ENCODE measurements at places on chromosomes 1 and 21. TPM values are rescaled to one million over a fixed set of nuclear protein-coding genes. Genes with fewer than 3 reads are reported as not detected.

Gene ITGB2
- 23.8 TPM for total RNA-seq

Gene INKA2
- total RNA-seq: 28.4 TPM

DNA sequence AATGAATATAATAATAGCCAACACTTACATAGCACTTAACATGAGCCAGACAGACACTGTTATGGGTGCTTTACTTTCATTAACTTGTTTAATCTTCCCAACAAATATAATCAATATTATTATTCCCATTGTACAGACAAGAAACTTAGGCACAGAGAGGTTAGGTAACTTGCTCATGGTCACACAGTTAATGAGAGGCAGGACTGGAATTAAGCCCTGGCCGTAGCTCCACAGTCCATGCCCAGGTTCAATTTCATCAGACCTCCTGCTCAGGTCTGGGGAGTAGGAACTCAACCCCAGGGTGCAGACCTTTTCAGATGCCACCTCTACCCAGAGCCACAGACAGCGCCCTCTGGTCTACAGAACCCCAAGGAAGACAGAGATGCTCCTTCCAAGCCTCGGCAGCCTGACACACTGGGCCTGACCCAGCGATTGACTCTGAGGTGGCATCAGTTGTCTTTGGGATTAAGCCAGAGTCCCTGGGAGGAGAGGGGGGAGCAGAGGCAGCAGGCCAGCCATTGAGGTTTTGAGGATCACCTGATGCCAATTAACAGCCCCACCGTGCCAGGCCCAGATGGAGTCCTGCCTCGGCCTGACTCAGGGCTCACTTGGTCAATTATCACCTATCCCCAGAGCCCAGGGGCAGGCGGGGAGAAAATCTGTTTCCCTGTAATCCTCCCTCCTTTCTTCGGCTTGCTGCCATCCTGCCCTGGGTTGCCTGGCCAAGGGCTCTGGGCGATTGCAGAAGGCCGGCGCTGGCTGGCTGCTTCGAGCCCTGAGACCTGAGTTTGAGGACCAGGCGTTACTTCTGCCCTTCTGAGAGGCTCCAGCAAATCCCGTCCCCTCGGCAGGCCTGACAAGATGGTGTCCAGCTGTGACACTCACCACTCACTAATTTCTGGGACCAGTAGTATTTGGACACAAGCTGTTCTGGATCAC is 116.7 kb downstream of the LACTBL1 start:
- DNase-seq: no peak

DNA sequence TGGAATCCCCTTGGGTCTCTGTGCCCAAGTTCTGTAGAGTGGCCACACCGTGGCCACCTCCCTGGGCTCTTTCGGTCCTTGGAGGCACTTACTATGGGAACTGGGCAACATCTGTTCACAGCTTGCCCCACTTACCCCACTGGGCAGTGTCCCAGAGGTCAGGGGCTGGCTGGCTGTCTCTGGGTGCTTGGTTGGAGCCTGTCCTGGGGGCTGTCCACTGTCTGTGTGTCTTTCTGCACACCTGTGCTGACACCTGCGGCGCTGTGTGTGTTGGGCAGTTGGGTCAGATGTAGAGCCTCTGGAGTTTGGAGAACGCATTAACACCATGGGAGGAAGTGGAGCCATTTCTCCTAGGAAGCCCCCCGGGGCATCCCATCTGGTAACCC is 1.3 kb upstream of the TMEM54 start:
- no peak for DNase-seq

Gene LCE1C
- total RNA-seq: not detected

GRCh38 chr1:230362949-230363348 is 63.2 kb downstream of the PGBD5 start:
- no peak for DNase-seq

GRCh38 chr1:98164509-98164908 is 243.7 kb upstream of the DPYD start:
- DNase-seq: no peak

DNA sequence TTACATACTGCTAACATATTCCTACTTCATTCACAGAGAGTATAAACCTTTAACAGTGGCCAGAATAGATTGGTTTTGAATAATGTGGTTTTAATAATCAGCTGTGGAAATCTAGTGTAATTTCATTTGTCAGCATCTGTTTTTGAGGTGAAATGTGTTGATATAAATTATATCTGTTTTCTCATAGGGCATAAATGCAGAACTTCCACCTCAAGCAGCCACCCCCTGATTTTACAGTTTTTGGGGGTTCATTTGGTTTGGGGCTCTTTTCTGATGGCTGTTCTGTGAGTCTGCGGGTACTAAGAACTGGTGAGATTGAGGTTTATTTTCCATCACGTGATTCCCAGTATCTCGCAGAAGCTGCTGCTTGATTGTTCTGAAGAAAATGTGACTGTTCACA is 23.2 kb downstream of the EDARADD start:
- no peak for DNase-seq

DNA sequence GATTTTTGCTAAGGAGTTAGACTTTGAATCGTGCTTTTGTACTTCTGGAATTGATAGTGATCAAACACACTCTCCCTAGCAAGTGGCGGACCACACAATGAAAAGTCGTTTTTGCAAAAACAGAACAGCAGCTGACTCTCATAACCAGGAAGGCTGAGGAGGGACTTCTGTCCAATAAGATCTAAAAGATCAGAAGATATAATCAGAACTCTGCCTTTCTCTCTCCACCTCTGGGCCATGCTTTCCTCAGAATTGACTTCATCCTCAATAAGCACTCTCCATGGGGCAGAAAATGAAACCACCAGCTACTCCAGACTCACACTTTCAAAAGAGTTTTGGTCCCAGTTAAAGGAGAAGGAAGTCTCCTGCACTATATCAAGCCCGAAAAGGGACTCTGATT is 55.3 kb upstream of the SAMD13 start:
- no peak for DNase-seq

Gene PLA2G2F
- total RNA-seq: not detected

DNA sequence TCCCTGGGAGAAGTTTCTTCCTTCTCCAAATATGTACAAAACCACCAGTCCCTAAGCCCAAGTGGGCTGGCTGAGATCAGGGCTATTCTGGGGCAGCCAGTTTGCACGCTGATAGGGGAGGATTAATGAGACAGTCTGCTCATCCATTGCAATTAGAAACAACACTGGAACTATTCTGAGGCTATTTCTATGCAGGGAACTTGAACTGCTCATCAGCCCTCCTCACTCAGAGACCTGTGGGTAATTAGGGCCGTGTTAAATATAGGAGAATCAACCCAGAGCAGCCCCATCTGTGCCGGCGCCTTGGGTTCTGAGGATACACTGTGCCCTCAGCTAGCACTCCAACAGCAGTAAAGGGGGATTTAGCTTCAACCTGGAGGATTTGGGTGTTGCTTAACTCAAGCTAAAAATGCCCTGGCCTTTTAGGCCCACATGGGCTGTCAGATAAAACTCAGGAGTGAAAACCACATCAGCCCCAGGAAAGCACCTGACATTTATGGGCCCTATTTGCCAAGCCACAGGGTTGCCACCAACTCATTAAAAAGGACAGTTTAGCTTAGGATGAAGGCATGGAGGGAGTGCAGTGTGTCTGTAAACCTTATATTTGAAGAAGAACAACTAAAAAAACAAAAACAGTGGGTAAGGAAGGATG is 53.9 kb downstream of the DUSP10 start:
- no peak for DNase-seq

- no peak for DNase-seq
These were observed 29.9 kb downstream of the PMVK start for GRCh38 chr1:154906621-154907081.

Gene AKNAD1
- not detected for total RNA-seq

DNA sequence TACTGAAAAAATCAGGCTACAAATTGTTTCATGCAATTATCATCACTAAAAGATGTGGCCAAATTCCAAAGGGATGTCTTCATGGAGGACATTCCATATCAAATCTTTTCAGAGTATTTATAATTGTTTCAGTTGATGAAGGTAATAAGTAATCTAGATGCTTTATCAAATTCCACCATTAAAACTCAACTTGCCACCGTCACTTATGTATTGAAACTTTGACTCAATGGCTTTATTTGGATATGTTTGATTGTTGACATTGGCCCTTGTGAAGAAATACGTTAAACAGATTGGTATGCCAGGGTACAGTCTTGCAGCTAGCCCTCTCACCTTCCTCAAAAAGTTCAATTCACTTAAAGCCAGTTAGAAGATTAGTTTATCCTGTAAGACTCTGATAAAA is 32.2 kb upstream of the PALMD start:
- no peak for DNase-seq

GRCh38 chr1:171210355-171210754 is 25.3 kb downstream of the FMO2 start:
- no peak for DNase-seq

GRCh38 chr1:77405186-77405585 is 123.4 kb downstream of the AK5 start:
- no peak for DNase-seq

Gene KIF21B
- 0.24 TPM for total RNA-seq

DNA sequence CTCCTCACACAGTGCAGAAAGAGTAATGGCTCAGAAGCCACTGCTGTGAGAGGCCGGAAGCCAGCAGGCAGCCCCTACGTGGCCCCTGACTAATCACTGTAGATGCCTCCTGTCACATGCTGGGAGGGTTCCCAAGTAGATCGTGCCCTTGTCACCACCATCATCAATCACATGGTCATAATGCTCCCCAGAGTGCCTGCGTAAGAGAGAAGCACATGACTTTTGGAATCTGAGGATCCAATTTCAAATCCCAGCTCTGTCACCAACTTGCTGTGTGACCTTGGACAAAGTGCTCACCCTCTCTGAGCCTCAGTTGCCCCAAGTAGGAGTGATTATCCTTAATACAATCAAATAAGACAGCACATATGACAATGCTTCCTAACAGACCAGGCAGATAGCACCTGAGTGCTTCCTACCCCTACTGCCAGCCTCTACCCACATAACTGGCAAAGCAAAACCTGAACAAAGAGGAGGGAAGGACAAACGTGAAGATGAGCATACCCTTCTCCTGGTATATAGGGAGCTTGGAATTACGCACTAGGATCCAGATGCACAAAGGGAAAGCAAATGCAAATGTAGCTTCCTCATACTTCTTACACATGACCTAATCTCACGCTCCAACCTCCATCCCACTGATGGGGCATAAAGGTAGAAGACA is 65.7 kb downstream of the SDC3 start:
- DNase-seq: no peak

- no peak for DNase-seq
These were observed 27.1 kb upstream of the SNX27 start for GRCh38 chr1:151584780-151585179.

DNA sequence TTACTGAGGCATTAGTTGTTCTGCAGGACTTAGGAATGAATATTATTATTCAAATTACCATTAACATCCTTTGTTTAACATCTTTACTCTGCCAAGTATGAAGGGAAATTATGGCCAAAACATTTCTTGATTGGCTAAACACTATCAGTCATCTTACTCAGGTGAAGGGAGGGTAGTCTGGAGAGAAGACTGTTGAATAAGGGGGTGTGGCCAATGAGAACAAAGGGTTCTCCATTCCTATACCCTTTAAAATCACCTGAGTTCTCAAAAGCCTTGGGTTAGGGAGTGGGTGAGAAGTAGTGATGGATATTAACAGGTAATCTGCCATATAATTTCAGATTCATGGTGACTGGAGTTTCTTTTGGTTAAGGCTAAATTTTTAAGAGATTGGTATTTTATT is 19.3 kb downstream of the CRYZL1 start:
- no peak for DNase-seq

Gene FCGR2B
- total RNA-seq: 17.5 TPM

Gene CYP4B1
- 20.4 TPM for total RNA-seq

- DNase-seq: no peak
These were observed 95.0 kb downstream of the BEND5 start for GRCh38 chr1:48681476-48682305.

- DNase-seq: no peak
These were observed 73.7 kb downstream of the LMO4 start for GRCh38 chr1:87402241-87403002.

DNA sequence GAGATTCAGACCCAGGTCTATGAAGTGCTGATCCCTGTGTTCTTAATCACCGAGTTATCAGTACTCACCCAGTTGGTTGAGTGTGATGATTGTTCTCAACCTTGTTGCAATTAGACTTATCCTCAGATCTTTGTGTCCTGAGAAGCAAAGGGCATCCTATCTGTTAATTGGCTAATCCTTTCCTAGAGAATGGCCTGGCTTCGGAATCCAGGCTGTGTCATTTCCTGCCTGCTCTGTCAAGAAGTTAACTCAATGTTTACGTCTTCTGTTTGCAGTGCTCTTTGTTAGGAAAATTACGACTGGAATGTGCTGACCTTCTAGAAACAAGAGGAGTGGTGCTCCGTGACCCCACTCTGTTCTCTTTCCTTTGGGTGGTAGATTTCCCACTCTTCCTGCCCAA is 14.7 kb downstream of the GAS5 start:
- DNase-seq: no peak

- DNase-seq: no peak
These were observed 676.1 kb downstream of the PTPRU start for GRCh38 chr1:29912425-29912824.

GRCh38 chr1:230114237-230114651 is 47.2 kb downstream of the GALNT2 start:
- DNase-seq: no peak

DNA sequence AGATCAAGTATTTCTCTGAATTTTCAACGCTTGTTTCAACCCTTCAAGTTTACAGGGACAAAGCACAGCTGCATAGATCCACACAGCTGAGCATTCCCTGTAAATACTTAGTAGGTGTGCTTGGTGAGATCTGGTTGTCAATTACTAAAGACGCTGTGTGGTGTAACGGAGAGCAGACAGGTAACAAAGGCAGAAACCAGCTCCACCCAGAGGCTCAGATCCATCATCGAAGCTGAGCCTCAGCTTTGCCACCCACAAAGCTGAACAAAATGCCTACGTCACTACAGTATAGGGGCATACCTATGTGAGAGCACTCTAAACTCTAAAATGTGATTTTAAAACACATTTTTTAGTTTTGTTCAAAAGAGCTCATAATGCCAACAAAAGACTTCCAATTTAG is 38.7 kb downstream of the PACC1 start:
- no peak for DNase-seq

Gene UBL4B
- not detected for total RNA-seq

DNA sequence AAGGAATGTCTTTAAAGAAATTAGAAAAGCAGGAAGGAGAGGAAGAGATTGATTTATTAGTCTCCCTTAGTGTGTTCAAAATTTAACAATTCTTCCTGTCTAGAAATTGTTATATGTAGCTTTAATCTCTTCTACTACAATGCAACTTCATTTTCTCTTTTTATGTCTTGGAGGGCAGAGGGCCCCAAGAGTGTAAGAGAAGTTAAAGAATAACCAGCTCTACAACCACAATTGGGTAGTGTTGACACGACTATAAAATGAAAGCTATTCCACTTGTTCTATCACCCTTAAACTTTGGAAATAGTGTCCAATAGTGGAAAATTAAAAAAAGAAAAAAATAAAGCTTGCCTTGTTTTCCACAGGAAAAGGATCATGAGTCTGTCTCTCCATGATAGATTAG is 82.6 kb upstream of the DPYD start:
- DNase-seq: no peak
